Panc1 (cell line): ENCODE measurements at places on chromosomes 6 and 20. TPM values are rescaled to one million over a fixed set of nuclear protein-coding genes. Genes with fewer than 3 reads are reported as not detected.

The FAM209B gene
- not detected for total RNA-seq

The VSTM2L gene
- total RNA-seq = 16.0 TPM

The FILIP1 gene
- 0.26 TPM for total RNA-seq

- peaks cover 35% of the 10 kb centered on the region for H3K4me1 ChIP-seq
- no peaks in the 10 kb centered on the region for H3K36me3 ChIP-seq
- no peak for DNase-seq
- no peak overlapping the region for H3K4me3 ChIP-seq
- H3K27me3 ChIP-seq = no peaks in the 10 kb centered on the region
Measured at GRCh38 chr6:16773362-16773761, 12.1 kb upstream of the ATXN1 start.

DNA sequence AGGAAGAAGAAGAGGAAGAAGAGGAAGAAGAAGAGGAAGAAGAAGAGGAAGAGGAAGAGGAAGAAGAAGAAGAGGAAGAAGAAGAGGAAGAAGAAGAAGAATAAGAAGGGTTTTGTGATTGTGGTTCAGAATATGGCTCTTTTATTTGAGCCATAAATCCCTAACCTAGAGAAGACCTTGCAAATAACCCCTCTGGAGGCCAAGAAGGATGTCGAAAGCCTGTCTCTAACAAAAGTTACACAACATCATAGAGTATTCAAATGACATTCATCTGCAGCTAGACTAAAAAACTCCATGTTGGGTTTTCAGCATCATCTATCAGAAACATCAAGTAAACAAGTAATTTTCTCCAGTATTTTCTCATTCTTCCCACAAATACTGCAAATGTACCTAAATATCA, 100.9 kb downstream of the RNASET2 start:
- H3K27me3 ChIP-seq = peaks cover 29% of the 10 kb centered on the region
- H3K4me1 ChIP-seq = no peaks in the 10 kb centered on the region
- no peaks in the 10 kb centered on the region for H3K36me3 ChIP-seq
- no peak overlapping the region for H3K4me3 ChIP-seq
- DNase-seq = no peak

GRCh38 chr6:135088818-135089809, 34.5 kb upstream of the HBS1L start:
- peaks cover 9% of the 10 kb centered on the region for H3K27me3 ChIP-seq
- no peaks in the 10 kb centered on the region for H3K4me1 ChIP-seq
- DNase-seq = no peak
- H3K4me3 ChIP-seq = no peak overlapping the region

DNA sequence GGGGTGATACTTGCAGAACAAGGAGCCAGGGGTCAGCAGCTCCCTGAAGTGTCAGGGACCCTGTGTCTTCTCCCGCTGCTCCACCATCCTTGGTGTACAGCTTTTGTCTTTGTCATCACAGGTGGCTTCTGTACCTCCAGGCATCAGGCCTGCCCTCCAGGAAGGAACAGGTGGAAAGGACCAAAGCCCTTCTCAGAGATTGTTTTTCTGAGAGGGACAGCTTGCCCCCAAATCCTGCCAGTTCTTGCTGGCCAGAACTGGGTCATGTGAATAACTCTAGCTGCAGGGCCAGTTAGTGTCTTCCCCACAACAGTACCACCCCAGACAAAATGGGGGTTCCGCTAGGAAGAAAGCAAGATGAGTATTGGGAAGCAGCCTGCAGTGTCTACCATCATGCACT, 31.4 kb downstream of the SNPH start:
- no peaks in the 10 kb centered on the region for H3K36me3 ChIP-seq
- H3K4me1 ChIP-seq = no peaks in the 10 kb centered on the region; the same call in 1 of the 2 replicates
- no peak overlapping the region for H3K27ac ChIP-seq
- H3K4me3 ChIP-seq = no peak overlapping the region

GRCh38 chr6:3875486-3875885, 26.3 kb downstream of the FAM50B start:
- no peaks in the 10 kb centered on the region for H3K4me1 ChIP-seq
- H3K27me3 ChIP-seq = no peaks in the 10 kb centered on the region
- no peak for DNase-seq
- no peak overlapping the region for H3K4me3 ChIP-seq
- H3K36me3 ChIP-seq = no peaks in the 10 kb centered on the region
- H3K27ac ChIP-seq = no peak overlapping the region

DNA sequence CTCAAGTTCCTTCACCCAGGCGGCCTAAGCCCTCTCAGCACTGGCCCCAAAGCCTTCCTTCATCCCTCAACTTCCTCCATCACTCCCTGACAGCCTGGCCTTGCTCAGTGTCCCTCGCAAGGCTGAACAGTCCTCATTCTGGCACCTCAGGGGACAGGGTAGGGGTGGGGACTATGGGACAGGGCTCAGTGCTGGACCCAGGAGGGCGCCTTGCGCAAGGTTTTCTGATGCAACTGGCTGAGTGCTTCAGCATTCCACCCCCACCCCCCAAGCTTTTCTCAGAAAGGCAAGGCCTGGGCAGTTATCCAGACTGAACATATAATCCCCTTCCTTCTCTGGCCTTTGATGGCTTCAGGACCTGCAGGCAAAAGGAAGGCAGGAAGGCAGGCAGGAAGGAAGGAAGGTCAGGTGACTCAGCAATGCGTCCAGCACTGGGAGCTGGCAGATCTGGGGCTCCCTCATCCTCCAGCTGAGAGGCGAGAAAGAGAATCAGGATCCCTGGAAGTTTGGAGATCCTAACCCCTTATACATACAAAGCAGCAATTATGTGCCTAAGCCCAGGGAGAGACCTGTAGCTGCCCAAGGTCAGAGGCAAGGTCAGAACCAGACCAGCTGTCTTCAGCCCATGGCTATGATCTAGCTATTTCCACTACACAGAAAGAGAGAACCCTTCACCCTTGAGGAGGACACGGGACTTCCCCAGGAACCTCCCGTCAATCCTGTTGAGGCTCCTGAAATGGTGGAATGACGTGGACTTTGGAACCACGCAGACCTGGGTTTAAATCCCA, 8.6 kb upstream of the TRIB3 start:
- peak overlapping the region; percentile 70; the same call in 1 of the 2 replicates for H3K27ac ChIP-seq
- DNase-seq = no peak

DNA sequence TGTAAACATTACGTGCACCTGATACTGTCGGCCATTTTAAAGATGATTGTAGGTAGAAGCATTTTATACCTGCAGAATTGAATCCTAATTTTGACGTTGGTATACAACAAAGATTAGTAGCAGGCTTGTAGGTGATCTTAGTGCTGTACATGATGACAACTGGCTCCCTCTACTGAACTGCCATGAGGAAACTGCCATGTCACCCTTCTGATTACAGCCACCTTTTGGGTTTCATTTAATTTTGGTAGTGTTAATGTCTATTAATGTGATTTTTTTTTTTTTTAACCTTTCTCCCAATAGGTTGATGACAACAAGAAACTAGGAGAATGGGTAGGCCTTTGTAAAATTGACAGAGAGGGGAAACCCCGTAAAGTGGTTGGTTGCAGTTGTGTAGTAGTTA, 2.3 kb downstream of the RPS12 start:
- peak overlapping the region; percentile 99 for H3K4me3 ChIP-seq
- H3K27me3 ChIP-seq = no peaks in the 10 kb centered on the region
- peaks cover 33% of the 10 kb centered on the region for H3K36me3 ChIP-seq
- no peak for DNase-seq
- H3K27ac ChIP-seq = peak overlapping the region; percentile 15; the same call in 1 of the 2 replicates

- no peaks in the 10 kb centered on the region for H3K4me1 ChIP-seq
- H3K27me3 ChIP-seq = no peaks in the 10 kb centered on the region
- no peak overlapping the region for H3K27ac ChIP-seq
- DNase-seq = no peak
- no peak overlapping the region for H3K4me3 ChIP-seq
- H3K36me3 ChIP-seq = no peaks in the 10 kb centered on the region
Measured at GRCh38 chr6:132648356-132648755, 10.6 kb downstream of the TAAR1 start.
